CD8-positive, alpha-beta T cell (primary cell): ENCODE measurements at places on chromosomes 2 and 18. TPM values are rescaled to one million over a fixed set of nuclear protein-coding genes. Genes with fewer than 3 reads are reported as not detected.

The CCDC148 gene
- not detected for total RNA-seq

The MEIS1 gene
- not detected for total RNA-seq

The CIDEA gene
- total RNA-seq: not detected

The PLA2R1 gene
- total RNA-seq: not detected

The PSMA8 gene
- total RNA-seq: 0.25 TPM

The CCDC138 gene
- 4.6 TPM for total RNA-seq

The TNFRSF11A gene
- total RNA-seq: 0.28 TPM

The LYG1 gene
- 0.81 TPM for total RNA-seq

The PPP4R1 gene
- 35.1 TPM for total RNA-seq

The IMPACT gene
- total RNA-seq: 6.5 TPM

The DPP4 gene
- 15.4 TPM for total RNA-seq

The RESP18 gene
- total RNA-seq: not detected

The HOXD8 gene
- not detected for total RNA-seq

The NPHP1 gene
- 0.11 TPM for total RNA-seq
